ENCODE measurements at places on chromosomes 7 and 10.

GRCh38 chr10:11612021-11613001 is 861 bp upstream of the USP6NL start:
- DNase-seq = no peak

GRCh38 chr7:37726016-37726415 is 42.5 kb downstream of the GPR141 start:
- DNase-seq = no peak

DNA sequence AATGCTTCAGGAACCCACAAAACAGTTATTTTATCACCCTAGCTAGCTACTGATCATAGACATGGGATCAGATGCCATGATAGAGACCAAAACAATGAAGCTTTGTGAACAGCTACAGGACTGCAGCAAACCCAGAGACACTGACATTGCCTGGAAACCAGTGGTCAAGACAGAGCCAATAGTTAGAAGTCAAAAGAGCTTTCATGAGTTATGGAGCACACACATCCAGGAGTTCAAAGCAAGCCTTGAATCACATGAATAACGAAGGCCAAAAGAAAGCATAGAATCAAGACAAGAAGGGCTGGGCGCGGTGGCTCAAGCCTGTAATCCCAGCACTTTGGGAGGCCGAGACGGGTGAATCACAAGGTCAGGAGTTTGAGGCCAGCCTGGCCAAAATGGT is 34.5 kb upstream of the GSAP start:
- no peak for DNase-seq

GRCh38 chr7:27032839-27033238 is 63.0 kb downstream of the HOXA1 start:
- DNase-seq = peak; percentile 75

Measured in NCI-H1105 (cell line).